ENCODE measurements at places on chromosomes 6 and 20.

- DNase-seq, result peak; percentile 74
Measured at GRCh38 chr6:30544666-30545272, 11.5 kb downstream of the GNL1 start.

DNA sequence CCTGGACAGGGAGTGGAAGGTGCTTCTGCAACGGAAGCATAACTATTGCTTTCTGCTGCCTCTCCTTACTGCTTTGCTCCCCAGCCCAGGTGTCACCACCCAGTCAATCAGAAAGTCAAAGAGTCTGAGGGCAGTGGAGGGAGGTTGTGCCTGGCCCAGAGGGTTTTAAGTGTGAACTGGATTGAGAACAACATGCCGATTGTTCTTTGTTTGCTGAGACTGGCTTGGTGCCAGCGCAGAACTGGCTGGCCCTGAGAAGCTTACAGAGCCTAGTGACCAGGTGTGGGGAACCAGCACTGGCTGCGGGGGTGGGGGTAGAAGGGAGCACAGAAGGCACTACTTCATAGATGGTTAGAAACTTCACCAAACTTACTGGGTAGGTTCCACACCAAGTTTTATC lies 31.1 kb upstream of the ENPP4 start:
- DNase-seq, result no peak

DNA sequence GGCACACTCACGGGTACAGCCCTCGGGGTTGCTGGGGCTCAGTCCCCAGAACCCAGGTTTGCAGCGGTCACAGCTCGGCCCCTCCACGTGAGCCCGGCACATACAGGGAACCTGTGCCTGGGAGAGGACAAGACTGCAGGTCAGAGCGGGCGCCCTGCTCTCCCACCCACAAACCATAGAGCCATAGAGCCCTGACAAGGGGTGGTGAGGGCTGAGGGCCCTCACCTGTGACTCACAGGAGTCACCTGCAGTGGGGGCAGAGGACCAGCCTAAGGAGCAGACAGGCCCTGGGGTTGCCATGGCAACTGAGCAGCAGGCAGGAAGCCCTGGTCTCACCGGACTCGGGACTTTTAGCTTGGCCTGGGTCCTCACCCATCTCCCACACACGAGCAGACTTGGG lies 30.8 kb downstream of the LAMA5 start:
- no peak for DNase-seq

- DNase-seq, result no peak
Measured at GRCh38 chr6:7166410-7167293, 58.9 kb downstream of the RREB1 start.

- DNase-seq, result no peak
Measured at GRCh38 chr6:56524891-56525703, 117.6 kb downstream of the DST start.

GRCh38 chr20:35617397-35618262 lies 2.0 kb downstream of the SPAG4 start:
- DNase-seq, result peak; percentile 70

DNA sequence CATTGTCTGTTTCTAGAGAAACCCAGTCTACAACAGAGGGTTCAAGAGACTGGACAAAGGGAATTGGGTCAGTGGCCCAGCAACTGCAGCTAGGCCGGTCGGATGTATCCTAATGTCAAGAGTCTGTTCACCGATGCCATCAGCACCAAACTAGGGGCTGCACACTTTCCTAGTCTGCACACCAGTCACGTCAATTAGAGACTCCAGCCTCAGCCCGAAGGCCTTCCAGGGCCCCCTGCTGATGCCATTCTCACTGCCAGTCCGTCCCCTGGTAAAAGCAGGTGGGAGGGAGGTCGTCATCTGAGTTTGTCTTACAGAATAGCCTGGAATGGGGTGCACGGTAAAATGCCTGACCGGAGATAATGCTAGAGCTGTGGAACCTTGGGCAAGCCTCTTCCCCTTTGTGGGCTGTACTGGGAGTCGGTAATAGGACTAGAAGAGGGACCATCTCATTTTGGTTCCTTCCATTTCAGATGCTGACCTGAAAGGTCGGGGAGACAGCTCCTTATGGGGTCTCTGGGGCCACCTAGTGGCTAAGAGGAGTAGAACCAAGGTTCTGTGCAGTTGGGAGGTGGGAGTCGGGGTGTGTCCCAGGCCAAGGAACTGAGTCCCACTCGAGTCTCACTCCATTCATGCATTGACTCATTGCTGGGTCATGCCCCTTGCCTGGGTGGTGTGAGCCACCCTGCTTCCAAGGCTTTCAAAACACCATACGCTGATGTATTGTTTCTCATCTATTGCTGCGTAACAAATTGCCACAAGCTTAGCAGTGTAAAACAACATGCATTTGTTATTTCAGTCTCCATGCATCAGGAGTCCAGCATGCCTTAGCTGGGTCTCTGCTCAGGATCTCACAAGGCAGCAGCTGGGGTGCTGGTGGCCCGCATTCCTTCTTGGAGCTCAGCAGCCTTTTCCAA lies 5.1 kb downstream of the SOX12 start:
- peak; percentile 86 for DNase-seq

GRCh38 chr6:4667591-4667990 lies 108.6 kb upstream of the CDYL start:
- no peak for DNase-seq

GRCh38 chr6:105994591-105995390 lies 91.3 kb upstream of the PRDM1 start:
- peak; percentile 56 for DNase-seq

- no peak for DNase-seq
Measured at GRCh38 chr6:131040866-131041265, 22.2 kb downstream of the EPB41L2 start.

DNA sequence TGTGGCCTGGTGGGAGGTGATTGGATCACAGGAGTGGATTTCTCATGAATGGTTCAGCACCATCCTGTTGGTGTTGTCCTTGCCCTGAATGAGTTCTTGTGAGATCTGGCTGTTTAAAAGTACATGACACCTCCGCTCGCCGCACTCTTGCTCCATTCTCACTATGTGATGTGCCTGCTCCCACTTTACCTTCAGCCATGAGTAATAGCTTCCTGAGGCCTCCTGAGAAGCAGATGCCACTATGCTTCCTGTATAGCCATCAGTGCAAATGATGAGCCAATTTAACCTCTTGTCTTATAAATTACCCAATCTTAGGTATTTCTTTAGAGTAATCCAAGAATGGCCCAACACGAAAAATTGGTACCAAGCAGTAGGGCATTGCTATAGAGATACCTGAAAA lies 34.5 kb downstream of the KIF16B start:
- no peak for DNase-seq

- DNase-seq, result no peak
Measured at GRCh38 chr20:9348747-9349146, 165.6 kb upstream of the LAMP5 start.

DNA sequence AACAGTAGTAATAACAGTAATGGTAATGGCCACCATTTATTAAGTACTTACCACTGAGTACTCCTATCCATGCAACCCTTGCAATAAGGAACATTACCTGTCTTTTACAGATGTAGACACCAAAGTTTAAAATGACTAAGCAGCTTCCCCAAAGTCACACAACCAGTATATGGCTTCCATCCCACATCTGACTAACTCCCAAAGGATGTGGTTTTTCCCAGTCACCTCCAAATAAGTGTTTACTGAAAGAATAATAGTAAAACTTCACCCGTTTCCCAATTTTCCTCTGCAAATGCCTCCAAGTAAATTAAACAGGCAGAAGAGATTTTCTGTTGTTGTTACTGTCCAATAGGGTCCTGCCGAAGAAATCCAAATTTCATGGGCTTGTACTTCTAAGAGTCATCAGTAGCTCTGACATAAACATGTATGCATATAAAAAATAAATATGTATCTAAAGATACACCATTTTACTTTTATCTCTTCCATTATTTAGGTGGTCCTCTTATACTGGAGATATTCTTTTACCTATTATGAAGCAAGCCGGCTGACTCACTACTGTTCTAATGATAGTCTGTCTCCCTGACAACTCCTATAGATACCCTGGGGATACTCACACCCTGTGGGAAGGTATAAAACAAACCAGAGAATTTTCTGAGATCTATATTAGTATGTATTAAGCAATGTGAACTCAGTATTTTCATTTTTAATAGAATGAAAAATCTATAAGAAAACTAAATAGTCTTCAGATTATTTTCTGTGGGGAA lies 77.9 kb upstream of the ID4 start:
- DNase-seq, result no peak

DNA sequence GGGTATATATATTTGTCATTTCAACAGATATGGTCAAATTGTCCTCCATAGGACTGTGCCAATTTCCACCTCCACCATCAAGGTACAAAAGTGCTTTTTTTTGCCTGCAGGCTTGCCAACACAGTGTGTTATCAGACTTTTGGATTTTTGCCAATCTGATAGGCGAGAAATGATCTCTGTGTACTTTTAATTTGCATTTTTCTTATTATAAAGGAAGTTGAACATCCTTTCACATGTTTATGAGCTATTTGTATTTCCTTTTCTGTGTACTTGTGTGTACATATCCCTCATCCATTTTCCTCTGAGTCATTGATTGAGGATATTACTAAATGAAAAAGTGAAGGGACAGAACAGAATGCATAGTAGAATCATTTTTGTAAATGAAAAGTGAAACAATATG lies 39.0 kb upstream of the PTPN1 start:
- DNase-seq, result no peak

- no peak for DNase-seq
Measured at GRCh38 chr20:2814587-2815051, at the start of gene C20orf141. TSS of gene C20orf141 (plus strand) at chr20:2814987. CDS start at chr20:2815185, 198 bp downstream.

GRCh38 chr6:7624796-7625710 lies 35.1 kb downstream of the SNRNP48 start:
- DNase-seq, result no peak

GRCh38 chr6:85008296-85009009 lies 244.1 kb upstream of the TBX18 start:
- DNase-seq, result no peak

DNA sequence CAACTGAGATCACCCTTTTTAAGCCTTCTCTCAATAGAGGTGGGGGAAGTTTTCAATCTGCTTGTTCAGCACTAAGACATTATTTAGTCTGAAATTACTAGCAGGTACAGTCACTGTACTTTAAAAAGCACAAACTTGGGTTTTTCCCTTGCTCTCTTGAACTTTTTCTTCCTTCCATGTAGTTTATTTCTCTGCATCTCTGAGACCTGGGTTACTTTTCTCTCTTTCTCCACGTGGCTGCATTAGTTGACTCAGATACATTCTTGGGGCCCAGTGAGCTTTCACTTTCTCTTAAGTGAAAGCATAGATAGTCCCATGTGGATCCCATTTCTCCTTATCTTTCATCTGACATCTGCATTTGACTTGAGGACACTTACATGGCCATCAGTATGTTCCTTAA lies 433.9 kb upstream of the MAP3K7 start:
- no peak for DNase-seq

DNA sequence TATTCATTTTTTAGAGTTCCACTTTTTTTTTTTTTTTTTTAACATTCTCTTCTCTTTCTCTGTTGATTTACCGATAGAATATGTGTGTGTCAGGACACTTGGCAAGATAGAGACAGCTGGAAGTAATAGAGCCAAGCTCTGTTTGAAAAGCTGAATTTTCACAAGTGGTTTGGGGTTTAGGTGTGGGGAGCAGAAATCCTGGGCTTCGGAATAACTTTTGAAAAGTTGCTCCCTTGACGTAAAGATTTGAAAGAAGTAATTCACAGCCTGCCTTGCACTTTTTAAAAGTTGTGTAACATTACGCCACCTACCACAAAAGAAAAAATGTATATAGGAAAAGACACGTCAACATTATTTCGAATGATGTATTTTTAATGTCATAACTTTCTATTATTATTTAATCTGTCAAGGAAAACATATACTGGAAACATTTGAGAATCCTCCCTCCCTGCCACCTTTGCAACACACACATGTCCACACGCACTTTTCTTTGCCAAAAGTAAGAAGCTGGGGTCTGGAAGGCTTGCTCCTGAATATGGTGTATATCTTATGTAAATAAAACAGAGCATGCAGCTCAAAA lies 917.9 kb downstream of the KIF16B start:
- DNase-seq, result no peak

- DNase-seq, result peak; percentile 23
Measured at GRCh38 chr20:58086763-58087561, 141.5 kb downstream of the ANKRD60 start.

GRCh38 chr6:89574910-89575561 lies 63.5 kb downstream of the LYRM2 start:
- DNase-seq, result no peak

GRCh38 chr6:132960720-132961119 lies 146.4 kb downstream of the RPS12 start:
- no peak for DNase-seq

DNA sequence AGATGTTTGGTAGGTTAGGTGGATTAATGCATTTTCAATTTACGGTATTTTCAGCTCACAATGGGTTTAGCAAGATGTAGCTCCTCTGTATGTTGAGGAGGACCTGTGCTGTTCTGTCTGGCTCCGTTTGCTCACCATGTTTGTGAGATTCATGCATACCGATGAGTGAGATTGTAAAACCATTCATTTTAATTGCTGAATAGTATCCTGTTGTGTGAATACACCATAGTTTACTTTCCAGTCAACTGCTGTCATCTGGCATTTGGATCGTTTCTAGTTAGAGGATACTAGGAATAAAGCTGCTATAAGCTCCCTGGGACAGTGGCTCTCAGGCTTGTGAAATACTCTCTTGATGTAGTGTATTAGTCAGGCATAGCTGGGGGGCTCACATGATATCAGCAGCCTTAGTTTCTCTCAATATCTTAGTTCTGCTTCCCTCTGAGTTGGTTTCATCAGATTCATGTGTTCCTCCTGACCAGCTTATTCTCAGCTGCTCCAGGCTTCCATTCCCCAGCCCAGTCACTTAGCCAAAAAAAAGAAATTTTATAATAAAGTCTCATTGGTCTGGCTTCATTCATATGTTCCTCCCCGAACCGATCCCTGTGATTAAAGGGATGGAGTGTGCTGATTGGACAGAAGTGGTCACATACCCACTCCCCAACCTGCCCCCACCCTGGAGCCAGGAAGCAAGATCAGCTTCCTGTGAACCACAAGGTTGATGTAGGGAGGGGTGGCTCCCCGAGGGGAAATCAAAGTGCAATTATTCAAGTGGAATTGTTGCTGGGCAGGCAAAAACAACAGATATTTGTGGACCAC lies 10.9 kb upstream of the B4GALT5 start:
- no peak for DNase-seq

- DNase-seq, result no peak
Measured at GRCh38 chr6:338815-339262, 46.6 kb downstream of the DUSP22 start.

- DNase-seq, result peak; percentile 27
Measured at GRCh38 chr20:41734506-41734945, 116.3 kb upstream of the CHD6 start.

DNA sequence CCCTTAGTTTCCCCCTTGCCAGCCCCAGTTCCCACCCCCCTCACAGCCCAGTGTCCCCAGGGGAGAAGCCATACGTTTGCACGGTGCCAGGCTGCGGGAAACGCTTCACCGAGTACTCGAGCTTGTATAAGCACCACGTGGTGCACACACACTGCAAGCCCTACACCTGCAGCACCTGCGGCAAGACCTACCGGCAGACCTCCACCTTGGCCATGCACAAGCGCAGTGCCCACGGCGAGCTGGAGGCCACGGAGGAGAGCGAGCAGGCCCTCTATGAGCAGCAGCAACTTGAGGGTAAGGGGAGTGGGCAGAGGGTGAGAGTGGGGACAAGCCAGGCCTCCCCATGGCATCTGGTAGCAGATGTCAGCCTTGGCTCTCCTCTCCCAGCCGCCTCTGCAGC lies 5.1 kb upstream of the DEF6 start:
- DNase-seq, result no peak

Measured in cerebellar cortex (tissue), 1 donor.